Activated CD4-positive, alpha-beta T cell treated with anti-CD3 and anti-CD28 coated beads, Interleukin-10, Interleukin-2, amounts not matched to agents 100 ng/mL and 50 ng/mL, durations not matched to agents 16 hours and 8 hours (primary cell): ENCODE measurements at places on chromosomes 1 and 21.

- DNase-seq, result no peak
These were observed 138.0 kb downstream of the IGSF21 start for GRCh38 chr1:18245647-18246046.

GRCh38 chr1:192630521-192631287 is 5.2 kb upstream of the RGS13 start:
- DNase-seq, result no peak

GRCh38 chr21:32597205-32597604 is 11.9 kb upstream of the TCP10L start:
- DNase-seq, result no peak

DNA sequence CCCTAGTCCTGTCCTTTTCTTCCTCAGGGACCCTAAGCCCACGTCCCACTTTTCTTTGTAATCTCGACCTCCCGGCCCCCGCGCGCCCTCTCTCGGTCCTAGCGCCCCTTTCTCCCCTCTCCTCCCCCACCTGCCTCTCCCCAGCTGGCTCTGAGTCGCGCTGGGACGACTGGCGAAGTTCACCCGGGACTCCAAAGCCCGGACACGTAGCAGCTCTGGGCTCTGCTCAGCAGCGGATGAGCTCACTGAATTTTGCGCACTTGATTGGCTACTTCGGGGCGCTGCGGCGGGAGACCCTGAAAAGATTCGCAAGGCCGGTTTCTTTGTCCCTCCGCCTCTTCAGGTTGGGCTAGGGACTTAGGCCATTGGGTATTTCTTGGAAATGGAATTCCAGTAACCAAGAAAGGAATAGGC is 16.3 kb upstream of the ACKR1 start:
- DNase-seq, result peak; percentile 34

- no peak for DNase-seq
These were observed 43.4 kb downstream of the PLPP3 start for GRCh38 chr1:56535939-56536338.

- DNase-seq, result no peak
These were observed 4.5 kb upstream of the HES4 start for GRCh38 chr1:1004420-1004779.

GRCh38 chr1:17163371-17163770 is 41.6 kb upstream of the PADI1 start:
- no peak for DNase-seq

- no peak for DNase-seq
These were observed 5.7 kb downstream of the LMX1A start for GRCh38 chr1:165350840-165351239.

DNA sequence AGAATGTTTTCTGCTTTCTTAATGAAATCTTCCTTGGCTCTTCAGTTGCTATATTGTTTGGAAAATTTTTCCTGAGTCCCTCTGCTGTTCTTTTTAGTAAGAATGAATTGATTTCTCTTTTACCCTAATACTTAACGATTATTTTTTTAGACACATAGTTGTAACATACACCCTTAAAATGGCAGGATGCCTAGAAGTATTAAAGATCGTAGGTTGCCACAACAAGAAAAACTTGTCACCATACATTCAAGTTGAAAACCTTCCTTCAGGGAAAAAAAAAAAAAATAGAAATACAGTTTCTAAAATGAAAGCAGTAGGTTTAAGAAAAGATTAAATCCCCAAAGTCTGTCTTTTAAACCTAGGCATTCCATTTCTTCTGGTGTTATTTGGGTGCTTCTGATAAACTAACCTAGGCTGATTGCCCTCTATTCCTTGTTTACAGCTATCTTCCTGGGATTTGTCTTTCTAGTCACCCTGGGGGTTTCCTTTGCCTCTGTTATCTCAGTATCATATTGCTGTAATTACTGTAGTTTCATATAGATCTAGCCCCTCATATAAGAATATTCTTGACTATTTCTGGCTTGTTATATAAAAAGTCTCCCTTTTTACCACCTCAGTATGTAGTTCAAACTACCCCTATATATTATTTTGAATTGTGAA is 16.8 kb downstream of the SUCO start:
- no peak for DNase-seq

DNA sequence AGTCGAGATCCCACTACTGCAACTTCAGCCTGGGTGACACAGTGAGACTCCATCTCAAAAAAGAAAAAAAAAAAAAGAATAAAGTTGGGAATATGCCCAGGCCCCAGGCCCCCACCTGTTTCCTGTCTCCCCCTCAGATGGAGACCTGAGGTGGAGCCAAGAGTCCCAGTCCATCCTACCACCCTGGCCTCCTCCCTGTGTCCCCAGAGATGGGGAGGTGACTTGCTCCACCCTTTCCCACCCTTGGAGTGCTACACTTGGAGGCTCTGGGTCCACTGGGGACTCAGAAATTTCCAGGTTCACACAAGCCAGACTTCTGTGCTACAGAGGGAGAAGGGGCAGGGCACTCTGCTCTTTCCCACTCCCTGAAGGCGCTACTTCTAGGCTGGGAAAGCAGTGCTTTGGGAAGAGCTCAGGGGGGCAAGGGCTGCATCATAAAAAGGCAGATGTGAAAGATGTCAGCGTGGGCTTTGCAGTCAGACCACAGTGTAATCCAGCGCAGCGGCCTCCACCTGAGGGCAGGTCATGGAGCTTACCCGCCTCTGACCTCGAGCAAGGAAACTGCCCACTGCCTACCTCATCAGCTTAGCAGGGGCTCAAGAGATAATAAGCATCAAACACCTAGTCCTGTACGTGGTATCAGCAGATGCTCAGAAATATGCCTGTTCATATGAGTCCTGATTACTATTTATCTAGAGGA is 13.4 kb downstream of the TMEM63A start:
- DNase-seq, result no peak

GRCh38 chr1:203544485-203544884 is 50.5 kb downstream of the OPTC start:
- DNase-seq, result no peak

GRCh38 chr1:4267381-4268261 is 367.5 kb upstream of the C1orf174 start:
- peak; percentile 34 for DNase-seq

- no peak for DNase-seq
These were observed 43.6 kb downstream of the ALG6 start for GRCh38 chr1:63411066-63411465.

GRCh38 chr1:157862114-157863070 is 20.8 kb upstream of the CD5L start:
- no peak for DNase-seq

GRCh38 chr1:227035316-227035715 is 95.2 kb downstream of the COQ8A start:
- no peak for DNase-seq

DNA sequence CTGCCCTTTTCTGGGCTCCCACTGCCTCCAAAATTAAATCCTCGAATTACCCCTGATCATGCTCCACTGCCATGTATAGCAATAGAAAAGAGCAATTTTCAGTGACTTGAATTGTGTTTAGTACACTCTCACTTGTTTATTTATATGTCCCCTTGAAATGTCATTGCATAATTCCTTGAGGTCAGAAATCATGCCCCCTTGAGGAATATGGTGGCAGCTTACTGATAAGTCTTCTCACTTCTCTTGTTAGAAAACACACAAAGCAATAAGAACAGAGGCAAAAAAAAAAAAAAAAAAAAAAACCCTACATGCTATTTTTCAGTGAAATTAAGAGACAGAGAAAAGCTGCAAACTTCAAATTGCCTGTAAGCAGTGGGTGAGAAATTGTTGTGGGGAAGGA is 37.5 kb downstream of the GPR88 start:
- DNase-seq, result no peak

- no peak for DNase-seq
These were observed 676 bp upstream of the CTTNBP2NL start for GRCh38 chr1:112395256-112395820.

DNA sequence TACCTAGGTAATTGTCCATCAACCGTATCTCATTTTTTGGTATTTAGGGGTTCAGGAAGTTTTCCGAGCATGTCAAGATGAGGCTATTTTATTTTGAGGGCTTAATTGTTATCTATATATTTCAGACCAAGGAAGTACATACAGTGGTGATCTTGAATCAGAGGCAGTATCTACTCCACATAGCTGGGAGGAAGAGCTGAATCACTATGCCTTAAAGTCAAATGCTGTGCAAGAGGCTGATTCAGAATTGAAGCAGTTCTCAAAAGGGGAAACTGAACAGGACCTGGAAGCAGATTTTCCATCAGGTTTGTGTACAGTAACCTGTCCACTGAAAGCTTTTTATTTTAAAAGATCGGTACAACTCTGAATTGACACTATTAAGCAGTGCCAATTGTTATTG is 130.2 kb downstream of the ZMYM4 start:
- DNase-seq, result peak; percentile 11
